ENCODE measurements at places on chromosomes 4 and X.

DNA sequence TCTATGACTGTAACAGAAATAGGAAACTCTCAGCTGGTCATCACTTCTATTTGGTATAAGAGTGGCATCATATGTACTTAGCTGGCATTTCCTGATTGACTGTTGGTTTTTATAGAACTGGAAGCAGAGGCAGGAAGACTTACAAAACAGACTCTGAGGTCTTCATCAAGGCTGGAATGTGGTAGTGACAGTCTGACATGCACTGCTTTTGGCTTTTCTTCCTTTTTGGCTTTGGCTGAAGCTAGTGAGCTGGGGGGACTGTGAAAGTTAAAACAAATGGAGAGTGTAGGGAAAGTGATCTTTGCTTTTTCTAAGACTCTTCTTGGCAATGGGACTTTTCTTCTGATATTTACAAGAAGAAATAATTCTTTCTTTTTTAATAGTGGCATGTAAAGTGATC is 121.1 kb upstream of the SLC4A4 start:
- DNase-seq, result no peak

- no peak for DNase-seq
Measured at GRCh38 chr4:52317361-52317879, 266.3 kb downstream of the SPATA18 start.

DNA sequence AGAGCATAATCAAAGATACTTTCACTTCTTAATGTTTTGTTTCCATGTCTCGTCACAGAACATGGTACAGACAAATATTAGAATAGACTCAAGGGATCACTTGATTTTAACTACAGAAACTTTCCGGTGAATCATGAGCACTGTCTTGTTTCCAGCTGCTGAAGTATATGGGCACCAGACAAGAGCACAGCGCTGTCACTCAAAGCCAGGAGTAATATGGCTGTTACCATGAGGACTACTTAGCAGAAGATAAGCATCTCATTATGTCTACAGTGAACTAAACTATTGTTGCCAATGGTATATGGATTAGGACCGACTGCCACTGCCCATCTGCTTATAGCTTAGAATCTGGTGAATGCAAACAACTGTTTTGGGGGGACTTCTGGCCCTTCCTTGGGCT is 34.3 kb downstream of the MECP2 start:
- no peak for DNase-seq

- DNase-seq, result no peak
Measured at GRCh38 chr4:162878096-162878495, 288.6 kb downstream of the NAF1 start.

DNA sequence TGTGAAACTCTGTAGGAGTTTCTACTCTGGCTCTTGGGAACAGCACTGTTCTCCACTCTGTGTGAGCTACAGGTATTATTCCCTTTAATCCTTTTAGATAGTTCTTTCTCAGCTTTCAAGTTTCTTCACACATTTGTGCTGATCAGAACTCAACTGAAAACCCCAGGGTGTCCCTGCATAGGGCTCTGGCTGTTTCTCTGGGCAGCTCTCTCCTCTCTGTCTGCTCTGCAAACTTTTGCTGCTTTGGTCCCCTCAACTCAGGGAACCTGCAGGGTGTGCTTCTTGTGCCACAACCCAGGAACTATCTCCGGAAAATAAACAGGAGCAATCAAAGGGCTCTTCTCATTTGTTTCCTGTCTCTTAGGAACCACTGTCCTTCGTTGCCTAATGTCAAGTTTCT is 196.6 kb upstream of the GABRA2 start:
- no peak for DNase-seq

GRCh38 chr4:173343832-173344397 is 9.8 kb upstream of the HMGB2 start:
- no peak for DNase-seq

DNA sequence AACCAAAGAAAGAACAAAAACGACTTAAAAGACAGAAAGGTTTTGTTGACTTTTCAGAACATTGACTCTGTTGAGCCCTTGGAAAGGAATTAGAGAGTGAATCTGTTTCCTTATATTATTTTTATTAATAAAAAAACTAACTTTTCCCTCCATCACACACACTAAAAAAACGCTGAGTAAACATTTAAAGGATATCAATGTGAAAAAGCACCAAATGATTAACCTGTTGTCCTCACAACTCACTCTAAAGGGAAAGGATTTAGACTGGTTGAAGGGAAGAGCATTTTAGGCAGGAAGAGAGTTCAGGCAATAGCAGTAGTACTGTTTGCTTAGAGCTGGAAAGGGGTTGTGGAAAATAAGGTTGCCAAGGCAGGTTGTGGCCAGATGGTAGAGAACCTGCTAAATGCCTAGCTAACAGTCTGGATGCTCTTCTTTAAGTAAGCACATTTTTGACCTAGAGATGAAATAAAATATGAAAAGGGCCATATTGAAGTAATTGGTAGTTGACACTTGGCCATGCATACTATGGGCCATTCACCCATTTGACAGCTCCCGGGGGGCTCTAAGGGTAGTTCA is 98.0 kb upstream of the NDP start:
- no peak for DNase-seq

DNA sequence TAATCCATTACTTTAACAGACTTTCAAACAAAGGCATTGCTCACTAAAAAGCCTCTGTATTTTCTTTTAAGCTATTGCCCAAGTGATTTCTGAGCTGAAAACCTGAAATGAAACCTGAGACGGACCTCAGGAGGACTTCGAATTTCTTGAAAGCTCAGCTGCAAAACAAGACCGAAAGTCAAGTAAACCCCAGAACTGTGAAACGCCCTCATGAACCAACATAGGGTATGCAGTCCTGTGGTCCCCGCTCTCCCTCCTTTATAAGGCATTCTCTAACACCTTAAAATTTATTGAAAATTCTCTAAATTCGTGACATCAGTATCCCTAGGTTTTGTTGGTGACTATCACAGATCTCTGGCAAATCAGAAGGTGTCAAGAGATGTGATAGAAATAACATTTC is 91.8 kb downstream of the SHISA3 start:
- DNase-seq, result no peak

GRCh38 chr4:97643179-97643578 is 500.1 kb downstream of the STPG2 start:
- DNase-seq, result no peak

DNA sequence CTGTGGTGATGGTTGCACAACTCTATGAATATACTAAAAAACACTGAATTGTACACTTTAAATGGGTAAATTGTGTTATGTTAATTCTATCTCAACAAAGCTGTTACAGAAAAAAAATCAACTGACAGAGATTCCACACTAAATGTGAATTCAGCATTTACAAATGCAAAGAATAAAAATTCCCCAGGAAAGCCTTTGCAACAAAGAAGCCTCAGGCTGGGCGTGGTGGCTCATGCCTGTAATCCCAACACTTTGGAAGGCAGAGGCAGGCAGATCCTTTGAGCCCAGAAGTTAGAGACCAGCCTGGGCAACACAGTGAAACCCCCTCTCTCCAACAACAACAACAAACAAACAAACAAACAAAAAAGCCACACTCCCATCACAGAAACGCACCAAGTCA is 8.9 kb downstream of the BCLAF3 start:
- DNase-seq, result no peak

- DNase-seq, result no peak
Measured at GRCh38 chrX:34521563-34521962, 135.5 kb downstream of the TMEM47 start.

- DNase-seq, result no peak
Measured at GRCh38 chrX:154516656-154517100, 646 bp upstream of the FAM3A start.

- DNase-seq, result no peak
Measured at GRCh38 chrX:150324919-150325318, 38.2 kb upstream of the MAMLD1 start.

All from effector CD4-positive, alpha-beta T cell (primary cell).